Fibroblast of the conjunctiva (primary cell): ENCODE measurements at places on chromosomes 5 and 9.

DNA sequence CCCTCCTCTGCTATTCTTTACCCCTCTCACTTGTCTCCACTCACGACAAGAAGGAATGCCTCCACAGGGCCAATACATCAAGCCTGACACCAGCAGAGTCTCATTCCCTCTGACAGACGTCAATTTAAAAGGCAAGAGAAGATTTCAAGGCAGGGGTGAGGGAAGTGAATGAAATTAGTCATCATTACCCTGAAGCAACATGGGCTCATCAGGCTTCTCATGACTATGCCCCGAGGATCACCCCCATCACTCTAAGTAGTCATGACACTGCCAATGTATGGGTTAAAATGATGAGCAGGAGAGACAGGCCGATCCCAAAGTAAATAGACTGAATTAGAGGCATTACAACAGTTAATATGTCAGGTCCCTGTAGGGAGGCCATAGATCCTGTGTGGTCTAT lies 504.4 kb downstream of the TLE4 start:
- no peak for DNase-seq

- DNase-seq = no peak
These were observed 9.0 kb upstream of the PHF2 start for GRCh38 chr9:93567271-93567959.

DNA sequence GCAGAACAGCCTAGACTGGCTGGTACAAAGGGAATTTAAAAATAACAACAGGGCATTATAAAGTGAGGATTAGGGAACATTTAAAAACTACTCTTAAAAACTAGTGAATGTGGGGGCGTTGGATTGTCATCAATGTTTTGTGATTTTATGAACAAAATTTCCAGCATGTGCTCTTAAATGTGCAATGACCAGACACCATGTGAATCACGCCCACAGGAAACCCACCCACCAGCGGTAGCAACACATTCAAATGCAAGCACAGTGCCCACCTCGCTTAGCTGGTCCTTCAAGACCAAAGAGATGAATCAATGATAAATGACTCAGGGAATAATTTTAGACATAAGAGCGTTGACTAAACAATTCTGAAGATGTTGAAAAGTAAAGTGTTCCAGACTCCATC lies 40.9 kb downstream of the S1PR3 start:
- no peak for DNase-seq

DNA sequence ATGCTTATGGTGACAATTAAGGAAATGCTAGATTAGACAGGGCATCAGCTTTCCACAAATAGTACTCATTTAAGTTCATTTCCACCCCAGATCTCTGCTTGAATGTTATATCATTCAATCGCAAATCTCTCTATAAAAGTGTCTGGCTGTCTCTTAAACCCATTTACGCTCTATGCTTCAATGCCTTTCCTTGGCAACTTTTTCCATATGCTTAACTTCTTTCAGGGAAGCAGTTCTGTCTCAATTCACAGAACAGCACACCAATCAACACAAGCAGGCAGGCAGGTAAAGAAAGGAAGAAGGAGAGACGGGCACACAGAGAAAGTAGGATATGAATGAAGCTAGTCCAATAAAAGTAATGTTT lies 243.1 kb downstream of the DENND1A start:
- DNase-seq = no peak

- peak; percentile 45 for DNase-seq
These were observed 43.0 kb downstream of the FSTL4 start for GRCh38 chr5:133569347-133569746.
